ENCODE measurements at places on chromosomes 2 and 18.

DNA sequence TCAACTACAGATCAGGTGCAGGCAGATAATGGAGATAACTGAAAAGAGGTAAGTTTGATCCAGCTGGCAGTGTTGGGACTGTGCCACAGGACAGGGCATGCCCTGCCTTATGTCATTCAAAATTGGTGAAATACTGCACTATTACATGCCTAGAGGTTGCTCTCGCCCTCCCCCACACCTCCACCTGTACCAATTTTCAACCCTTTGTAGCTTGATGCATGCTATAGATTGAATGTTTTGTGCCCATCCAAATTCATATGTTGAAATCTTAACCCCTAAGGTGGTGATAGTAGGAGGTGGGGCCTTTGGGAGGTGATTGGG lies 72.1 kb upstream of the LYPD6B start:
- no peak for DNase-seq

DNA sequence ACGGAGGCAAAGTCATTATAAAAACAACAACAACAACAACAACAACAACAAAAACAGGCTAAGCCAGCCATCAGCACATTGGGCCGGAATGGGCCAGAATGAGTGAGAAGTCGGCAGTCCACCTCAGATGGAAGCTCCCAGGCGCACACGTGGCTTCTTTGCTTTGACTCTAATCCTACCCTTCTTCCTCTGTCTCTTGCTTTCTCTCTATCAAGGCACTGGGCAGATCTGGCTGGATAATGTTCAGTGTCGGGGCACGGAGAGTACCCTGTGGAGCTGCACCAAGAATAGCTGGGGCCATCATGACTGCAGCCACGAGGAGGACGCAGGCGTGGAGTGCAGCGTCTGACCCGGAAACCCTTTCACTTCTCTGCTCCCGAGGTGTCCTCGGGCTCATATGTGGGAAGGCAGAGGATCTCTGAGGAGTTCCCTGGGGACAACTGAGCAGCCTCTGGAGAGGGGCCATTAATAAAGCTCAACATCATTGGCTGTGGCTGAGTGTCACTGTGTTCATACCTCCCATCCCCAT lies 52.2 kb downstream of the MARCO start:
- DNase-seq = no peak

DNA sequence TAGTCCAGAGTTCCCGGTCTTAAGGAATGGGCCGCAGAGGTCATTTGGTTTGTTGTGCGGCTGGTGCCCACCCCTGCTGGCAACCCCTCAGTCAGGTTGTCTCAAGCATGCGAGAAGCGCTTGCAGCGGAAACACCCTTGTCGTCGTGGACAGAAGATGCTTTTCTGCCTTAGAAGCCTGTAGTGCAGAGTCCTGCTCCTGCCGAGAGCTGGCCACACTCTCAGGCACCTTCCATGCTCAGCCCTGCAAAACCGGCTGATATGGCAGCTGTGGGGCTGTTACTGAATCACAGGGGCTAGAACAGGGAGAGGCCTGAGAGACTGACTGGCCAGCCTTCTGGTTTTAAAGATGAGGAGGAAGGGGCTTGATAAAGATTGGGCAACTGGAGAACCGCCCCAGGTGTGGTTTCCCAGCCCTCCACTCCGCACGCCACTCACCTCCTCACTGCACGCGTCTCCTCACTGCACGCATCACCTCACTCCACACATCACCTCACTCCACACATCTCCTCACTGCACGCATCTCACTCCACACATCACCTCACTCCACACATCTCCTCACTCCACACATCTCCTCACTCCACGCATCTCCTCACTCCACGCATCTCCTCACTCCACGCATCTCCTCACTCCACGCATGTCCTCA lies 103.6 kb downstream of the USP40 start:
- DNase-seq = no peak

GRCh38 chr18:58290116-58290695 lies 246.2 kb downstream of the NEDD4L start:
- no peak for DNase-seq

GRCh38 chr18:26708806-26709716 lies 156.4 kb downstream of the AQP4 start:
- DNase-seq = no peak

- DNase-seq = no peak
Observed at GRCh38 chr2:3073704-3074103, 303.9 kb downstream of the EIPR1 start.

DNA sequence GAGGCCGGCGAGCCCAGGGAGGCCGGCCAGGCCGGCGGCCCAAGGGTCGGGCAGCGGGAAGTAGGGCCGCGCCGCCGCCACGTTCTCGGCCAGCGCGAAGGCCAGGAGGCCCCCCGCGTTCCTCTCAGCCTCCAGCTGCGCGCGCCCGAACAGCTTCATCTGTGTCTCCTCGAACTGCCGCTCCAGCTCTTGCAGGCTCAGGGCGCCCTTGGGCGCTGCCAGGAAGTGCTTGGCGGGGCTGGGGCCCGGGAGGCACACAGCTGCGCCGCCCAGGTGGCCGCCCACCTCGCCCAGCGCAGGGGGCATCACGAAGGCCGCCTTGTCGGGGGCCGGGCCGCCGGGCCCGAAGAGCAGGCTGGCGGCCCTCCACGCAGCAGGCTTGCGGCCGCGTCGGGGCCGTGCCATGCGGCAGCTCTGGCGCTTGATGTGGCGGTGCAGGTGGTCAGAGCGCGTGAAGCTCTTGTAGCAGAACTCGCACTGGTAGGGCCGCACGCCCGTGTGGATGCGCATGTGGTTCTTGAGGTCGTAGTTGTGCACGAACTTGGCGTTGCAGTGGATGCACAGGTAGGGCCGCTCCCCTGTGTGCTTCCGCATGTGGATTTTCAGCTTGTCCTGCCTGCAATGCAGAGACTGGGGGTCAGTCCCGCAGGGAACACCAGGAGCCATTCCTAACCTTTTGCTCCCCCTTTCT lies 99.0 kb upstream of the SMAD2 start:
- DNase-seq = no peak

DNA sequence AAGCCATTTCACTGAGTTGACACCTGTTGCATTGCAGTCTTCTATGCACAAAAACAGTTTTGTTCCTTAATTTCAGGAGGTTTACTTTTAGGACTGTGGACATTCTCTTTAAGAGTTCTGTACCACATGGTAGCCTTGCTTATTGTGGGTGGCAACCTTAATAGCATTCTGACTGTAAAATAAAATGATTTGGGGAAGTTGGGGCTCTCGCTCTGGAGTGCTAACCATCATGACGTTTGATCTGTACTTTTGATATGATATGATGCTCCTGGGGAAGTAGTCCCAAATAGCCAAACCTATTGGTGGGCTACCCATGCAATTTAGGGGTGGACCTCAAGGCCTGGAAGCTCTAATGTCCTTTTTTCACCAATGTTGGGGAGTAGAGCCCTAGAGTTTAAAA lies 3.4 kb downstream of the CTLA4 start:
- DNase-seq = no peak

GRCh38 chr2:45137966-45138695 lies 128.9 kb upstream of the SIX2 start:
- no peak for DNase-seq

DNA sequence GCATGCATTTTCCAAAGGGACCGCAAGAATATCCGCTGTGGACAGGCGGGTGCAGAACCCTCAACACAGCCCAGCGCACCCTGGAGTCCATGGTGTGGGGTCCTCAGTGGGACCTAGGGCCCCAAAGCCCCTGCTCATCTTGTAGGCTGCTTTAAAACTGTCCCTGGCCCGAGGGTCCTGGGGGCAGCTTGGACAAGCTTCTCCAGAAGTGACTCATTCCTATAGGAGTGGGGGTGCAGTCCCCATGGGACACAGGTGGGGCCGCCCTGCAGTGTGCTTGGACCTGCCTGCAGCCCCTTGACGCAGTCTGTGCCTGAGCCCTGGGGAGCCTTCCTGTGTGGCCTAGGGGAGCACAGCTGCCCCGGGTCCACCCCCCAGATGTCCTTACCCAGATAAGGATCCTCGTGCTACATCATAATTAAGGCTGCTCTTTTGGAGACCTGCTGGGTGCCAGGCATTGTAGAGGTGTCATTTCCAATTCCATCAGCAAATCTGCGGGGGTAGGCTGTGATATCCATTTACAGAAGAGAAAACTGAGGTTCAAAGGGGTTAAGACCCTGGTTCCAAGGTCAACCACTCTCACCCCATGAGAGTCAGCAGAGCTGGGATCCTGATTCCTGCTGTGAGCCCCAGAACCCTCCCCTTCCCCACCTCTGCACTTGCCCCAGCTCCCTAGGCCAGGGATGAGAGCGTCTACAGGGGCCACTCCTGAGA lies 1.7 kb upstream of the HS6ST1 start:
- DNase-seq = no peak

DNA sequence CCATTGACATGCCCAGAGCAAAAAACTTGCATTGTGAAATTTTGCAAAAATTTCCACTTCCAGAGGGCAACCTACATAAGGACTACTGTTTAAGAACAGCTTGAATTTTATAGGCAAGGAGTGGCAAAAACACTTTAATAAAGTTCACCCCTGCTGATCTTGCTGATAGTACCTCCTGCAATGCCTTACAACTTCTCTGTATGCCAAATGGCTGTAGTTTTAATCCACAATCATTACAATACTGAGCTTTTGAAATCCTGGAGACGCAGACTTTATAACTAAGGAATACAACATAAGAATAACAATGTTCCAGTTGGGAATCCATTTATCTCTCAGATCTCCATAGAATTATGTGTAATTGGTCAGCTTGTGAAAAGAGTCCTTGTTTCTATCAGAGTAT lies 247.5 kb downstream of the KCNJ3 start:
- DNase-seq = no peak
